ENCODE measurements at places on chromosomes 5 and 9. TPM values are rescaled to one million over a fixed set of nuclear protein-coding genes. Genes with fewer than 3 reads are reported as not detected.

Gene PCDHGA8
- 1.5 TPM for total RNA-seq

Gene PCDHGB4
- total RNA-seq: 4.1 TPM

Gene SLC34A3
- not detected for total RNA-seq

DNA sequence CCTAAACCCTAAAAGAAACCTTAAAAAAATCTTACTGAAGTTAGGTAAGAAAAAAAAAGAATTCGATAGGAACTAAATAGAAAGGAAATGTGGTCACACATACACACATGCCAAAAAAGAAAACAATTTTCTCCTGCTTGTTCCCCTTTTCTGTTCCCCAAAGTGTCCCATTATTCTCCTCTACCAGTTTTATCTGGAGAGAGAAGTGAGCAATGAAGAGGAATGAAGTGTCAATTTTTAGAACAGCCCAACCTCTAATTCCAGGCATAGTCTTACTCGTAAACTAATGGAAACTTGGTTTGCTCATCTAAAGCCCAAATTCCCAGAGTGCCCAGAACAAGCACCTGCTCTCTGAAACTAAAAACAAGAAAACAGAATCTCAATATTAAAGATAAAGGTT is 26.1 kb downstream of the AP3B1 start:
- H3K27ac ChIP-seq: no peak overlapping the region
- H3K36me3 ChIP-seq: no peaks in the 10 kb centered on the region
- H3K27me3 ChIP-seq: no peaks in the 10 kb centered on the region

DNA sequence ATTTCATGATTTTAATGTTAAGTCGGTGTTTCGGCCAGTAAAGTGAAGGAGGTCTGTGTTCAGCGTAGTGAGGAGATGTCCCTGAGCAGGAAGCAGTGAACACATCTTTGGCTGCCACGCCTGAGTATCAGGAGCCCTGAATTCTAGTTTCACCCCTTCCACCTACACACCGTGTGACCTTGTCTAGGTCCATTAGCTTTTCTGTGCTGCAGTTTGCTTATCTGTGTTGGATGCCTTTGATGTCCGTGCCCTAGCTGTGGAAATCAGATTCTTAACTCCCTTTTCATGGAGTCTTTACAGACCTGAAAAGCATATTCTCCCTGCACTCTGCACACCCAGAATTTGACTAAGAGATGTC is 601 bp downstream of the FBXO38 start:
- H3K27me3 ChIP-seq: no peaks in the 10 kb centered on the region
- peak overlapping the region; percentile 79 for H3K27ac ChIP-seq
- DNase-seq: no peak
- peaks cover 31% of the 10 kb centered on the region for H3K4me1 ChIP-seq
- H3K4me3 ChIP-seq: peak overlapping the region; percentile 71

GRCh38 chr9:108478431-108479332 is 377.1 kb downstream of the ACTL7B start:
- no peak overlapping the region for H3K4me3 ChIP-seq
- no peaks in the 10 kb centered on the region for H3K36me3 ChIP-seq
- H3K4me1 ChIP-seq: peaks cover 19% of the 10 kb centered on the region
- H3K27ac ChIP-seq: peak overlapping the region; percentile 74

DNA sequence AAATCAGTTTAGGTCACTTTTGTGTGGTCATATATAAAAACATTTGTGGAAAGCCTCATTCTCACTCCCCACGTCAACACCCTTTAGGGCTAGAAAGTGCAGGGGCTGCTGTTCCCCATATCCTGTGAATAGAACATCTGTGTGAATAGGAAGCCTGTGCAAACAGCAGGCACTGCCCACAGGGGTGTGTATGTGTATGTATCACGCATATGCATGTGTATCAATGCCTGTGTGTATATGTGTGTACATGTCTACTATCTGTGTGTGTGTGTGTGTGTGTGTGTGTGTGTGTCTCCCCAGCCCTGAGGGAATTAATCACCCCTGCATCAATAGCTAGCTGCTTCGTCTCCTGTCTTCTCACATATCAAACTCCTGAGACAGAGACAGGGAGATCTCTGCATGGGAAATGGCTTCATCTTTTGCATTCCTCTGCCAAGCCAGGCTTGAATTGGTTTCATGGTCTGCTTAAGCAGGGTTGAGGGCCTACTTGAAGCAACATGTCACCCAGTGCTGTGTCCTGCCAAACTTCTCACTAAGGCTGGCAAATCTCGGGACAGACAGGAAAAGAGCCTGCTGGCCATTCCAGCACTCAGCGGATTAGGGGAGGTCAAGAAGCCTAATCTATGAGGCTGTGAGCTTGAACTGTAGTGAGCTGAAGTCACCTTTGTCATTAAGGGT is 265.8 kb downstream of the ADAMTSL1 start:
- no peak overlapping the region for H3K4me3 ChIP-seq
- H3K27ac ChIP-seq: no peak overlapping the region
- no peak for DNase-seq
- no peaks in the 10 kb centered on the region for H3K4me1 ChIP-seq
- no peaks in the 10 kb centered on the region for H3K36me3 ChIP-seq

GRCh38 chr5:2752821-2753439 is 1.5 kb upstream of the IRX2 start:
- H3K27me3 ChIP-seq: peaks cover 97% of the 10 kb centered on the region
- no peak overlapping the region for H3K4me3 ChIP-seq
- H3K36me3 ChIP-seq: no peaks in the 10 kb centered on the region
- no peak overlapping the region for H3K27ac ChIP-seq

- no peaks in the 10 kb centered on the region for H3K27me3 ChIP-seq
- DNase-seq: no peak
- no peaks in the 10 kb centered on the region for H3K4me1 ChIP-seq
Observed at GRCh38 chr9:85007748-85008147, 338.2 kb downstream of the NTRK2 start.

DNA sequence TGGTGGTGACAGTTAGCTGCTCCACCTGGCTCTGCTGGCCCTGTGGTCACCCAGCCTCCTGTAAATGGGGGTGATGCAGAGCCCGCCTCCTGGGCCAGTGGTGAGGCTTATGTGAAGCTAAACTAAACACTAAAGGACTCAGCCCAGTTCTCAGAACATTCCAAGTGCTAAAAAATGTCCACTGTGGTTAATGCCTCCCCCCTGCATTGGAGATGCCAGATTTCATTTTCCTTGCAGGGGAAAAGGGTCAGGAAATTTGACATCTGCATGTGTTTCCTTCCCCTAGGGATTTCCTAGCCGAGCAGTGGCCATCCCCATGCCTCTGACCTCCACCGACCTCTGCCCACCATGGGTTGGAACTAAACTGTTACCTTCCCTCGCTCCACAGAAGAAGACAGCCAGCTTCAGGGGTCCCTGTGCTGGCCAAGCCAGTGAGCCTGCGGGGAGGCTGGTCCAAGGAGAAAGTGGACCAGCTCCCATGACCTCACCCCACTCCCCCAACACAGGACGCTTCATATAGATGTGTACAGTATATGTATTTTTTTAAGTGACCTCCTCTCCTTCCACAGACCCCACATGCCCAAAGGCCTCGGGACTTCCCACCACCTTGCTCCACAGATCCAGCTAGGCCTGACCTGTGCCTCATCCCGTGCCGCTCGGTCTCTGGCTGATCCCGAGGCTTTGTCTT is 13.0 kb downstream of the CD74 start:
- no peaks in the 10 kb centered on the region for H3K4me1 ChIP-seq
- no peak overlapping the region for H3K4me3 ChIP-seq
- peaks cover 6% of the 10 kb centered on the region for H3K36me3 ChIP-seq
- no peaks in the 10 kb centered on the region for H3K27me3 ChIP-seq
- no peak overlapping the region for H3K27ac ChIP-seq
- no peak for DNase-seq

Measured in transverse colon (tissue), 4 donors.